ENCODE measurements at places on chromosomes 16 and 17.

DNA sequence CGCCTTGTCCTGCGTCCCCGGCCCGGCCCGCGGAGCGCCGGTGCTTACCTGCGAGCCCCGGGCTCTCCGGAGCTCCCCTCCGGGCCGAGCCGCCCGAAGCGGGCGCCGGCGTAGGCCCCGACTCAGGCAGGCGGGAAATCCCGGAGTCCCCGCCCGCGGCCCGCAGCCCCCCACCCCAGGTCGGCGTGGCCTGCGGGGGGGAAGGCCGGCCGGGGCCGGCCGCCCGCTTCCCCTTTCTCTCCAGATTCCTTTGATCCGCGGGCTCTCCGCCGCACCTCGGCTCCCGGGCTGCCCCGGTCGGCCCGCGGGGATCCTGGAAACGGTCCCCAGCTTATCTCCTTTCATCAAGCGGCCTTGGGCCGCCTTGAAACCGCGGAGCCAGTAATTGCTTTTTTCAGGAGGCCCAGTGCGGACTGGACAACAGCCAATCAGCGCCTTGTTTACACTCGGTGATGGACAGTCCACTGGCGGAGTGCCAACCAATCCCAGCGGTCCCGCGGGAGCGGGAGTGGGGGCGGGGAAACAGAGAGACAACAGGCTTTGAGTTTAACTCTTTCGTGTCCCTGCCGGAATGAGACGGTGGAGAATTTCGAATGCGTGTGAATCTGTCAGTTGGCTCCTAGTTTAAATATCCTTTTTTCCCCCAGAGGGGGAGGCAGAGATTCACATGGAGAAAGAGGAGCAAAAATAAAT is 1.4 kb upstream of the BAHCC1 start:
- DNase-seq, result no peak

DNA sequence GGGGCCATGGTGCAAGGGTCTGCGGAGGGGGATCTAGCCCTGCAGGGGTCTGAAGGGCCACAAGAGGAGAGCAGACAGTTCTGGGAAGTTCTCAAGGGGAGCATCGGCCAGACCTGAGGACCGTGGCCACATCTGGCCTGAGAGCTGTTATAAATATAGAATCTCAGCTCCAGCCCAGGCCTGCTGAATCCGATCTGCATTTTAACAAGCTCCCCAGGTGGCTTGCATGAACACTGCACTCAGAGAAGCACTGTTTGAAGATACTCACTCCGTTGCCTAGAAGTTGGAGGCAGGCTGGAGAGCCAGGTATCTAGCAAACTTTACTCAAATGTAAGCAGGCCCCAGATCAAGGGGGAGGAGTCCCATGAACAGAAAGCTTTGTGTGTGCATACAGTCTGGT is 61.3 kb downstream of the NKD1 start:
- no peak for DNase-seq

GRCh38 chr16:17526956-17527937 is 56.5 kb upstream of the XYLT1 start:
- DNase-seq, result no peak

GRCh38 chr16:886084-886543 is 84.7 kb downstream of the LMF1 start:
- DNase-seq, result no peak

DNA sequence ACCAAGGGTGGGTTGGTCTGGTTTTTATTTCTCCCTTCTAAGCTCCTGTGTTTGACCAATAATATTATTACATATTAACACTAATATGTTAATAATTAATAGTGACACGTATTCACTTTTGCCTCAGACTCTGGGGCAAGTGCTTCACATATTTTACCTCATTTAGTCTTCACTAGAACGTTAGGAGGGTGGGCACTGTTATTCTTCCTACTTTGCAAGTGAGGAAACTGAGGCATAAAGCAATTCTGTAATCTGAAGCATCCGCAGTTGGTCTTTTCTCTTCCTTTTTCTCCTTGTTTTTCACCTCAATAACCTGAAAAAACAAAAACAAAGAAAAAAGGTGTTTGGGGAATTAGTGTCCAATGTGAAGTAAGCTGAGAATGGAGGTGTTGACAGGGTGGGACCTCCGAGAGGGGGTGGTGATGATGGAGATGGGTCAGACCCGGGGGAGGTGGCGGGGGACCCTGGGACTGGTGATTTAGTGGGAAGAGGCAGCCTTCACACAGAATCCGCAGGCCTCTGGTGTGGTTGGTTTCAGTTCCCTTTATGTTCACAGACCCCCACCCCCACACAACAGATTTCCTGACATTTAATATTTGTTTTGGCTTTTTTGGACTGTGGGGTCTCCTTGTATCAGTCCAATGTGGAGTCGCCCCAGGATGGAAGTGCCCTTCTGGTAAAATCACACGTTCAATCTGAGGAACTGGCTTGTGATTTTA is 3.7 kb downstream of the CDH1 start:
- DNase-seq, result no peak

- no peak for DNase-seq
Observed at GRCh38 chr17:78147315-78147998, 1.3 kb downstream of the C17orf99 start.

GRCh38 chr16:66467611-66468010 is 40.5 kb downstream of the BEAN1 start:
- no peak for DNase-seq

- no peak for DNase-seq
Observed at GRCh38 chr16:67421030-67421429, 4.8 kb upstream of the ZDHHC1 start.

All from T follicular helper cell (primary cell).